Neuronal stem cell (in vitro differentiated cells): ENCODE measurements at places on chromosomes 12 and 14.

DNA sequence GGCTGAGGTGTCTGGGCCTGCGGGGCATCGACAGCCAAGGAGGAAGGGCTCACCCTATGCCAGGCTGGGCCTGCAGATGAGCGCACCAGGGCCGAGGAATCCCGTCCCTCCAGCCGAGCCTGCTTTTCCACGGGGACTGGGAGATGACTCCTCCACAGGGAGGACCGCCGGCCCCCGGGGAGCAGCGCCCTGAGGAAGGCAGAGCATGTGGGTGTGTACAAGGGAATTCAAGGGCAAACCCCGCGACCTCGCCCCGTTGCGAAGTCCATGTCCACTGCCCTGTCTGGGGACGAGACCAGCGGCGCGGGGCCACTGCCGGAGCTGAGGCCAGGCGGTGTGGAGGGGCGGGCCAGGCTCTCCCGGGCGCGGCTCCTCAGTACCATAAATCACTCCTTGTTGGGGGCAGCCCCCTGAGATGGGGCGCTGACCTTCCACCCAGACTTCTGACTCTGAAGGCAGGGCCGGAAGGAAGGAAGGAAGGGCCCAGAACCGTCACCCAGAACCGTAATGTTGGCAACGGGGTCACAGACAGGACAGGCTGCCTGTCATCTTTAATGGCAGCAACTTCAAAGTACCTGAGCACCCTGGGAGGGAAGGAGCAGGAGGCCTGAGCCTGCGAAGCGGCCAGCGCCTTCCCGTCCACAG is 52.5 kb downstream of the RNF34 start:
- no peak overlapping the region for H3K4me3 ChIP-seq
- H3K27me3 ChIP-seq = no peaks in the 10 kb centered on the region
- DNase-seq = no peak

DNA sequence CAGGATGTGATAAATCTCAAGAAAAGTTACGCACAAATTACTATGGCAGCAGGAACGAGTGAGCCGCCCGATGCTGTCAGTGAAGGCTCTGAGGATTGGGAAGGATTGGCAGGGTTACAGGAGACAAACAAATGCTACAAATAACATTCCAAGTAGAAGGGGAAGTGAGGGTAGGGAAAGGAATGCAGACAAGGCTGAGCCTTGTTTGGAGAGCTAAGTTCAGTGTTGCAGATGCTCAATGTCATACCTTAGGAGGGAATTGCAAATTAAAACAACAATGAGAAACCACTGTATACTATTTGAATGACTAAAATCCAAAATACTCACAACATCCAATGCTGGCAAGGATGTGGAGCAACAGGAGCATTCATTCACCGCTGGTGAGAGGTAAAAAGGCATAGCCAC is 1.3 kb downstream of the CLEC9A start:
- H3K36me3 ChIP-seq = no peaks in the 10 kb centered on the region
- no peak overlapping the region for H3K4me3 ChIP-seq
- H3K27me3 ChIP-seq = no peaks in the 10 kb centered on the region
- H3K4me1 ChIP-seq = peaks cover 2% of the 10 kb centered on the region

DNA sequence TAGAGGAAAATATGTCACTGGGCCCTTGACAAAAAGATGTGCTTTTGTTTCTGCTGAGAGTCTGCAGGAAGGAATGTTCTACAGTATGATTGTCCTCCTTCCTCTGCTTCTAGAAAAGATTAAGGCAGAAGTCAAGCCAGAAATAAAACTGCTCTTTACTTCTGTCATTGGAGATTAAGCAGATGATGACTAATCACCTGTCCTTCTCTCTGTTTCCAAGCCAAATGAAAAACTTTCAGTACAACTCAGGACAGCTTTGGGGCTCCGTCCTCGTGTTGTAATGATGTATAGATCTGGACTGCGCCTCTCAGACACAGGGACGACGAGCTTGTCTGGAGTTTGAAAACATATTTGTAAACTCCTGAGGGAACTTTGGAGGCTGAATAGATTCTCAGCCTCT is 159.3 kb downstream of the DYRK2 start:
- no peaks in the 10 kb centered on the region for H3K27me3 ChIP-seq
- H3K27ac ChIP-seq = no peak overlapping the region
- H3K4me3 ChIP-seq = no peak overlapping the region

DNA sequence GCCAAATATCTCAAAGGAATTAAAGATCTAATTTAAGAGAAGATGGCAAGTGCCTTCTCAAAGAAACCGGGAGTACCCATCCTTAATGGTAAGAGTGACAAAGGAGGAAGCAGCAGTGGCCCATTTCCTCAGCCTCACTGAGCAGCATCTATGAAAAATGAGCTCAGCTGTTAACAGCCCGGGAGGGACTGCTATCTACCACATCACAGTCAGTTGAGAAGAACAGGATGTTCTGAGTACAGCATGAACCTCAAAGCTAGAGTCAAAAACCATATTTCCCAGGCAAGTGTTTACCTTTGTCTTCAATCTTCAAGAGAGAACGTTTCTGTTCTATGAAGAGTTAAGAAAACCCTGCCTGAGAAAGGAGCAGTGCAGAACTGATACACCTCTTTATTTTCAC is 115.0 kb downstream of the BTG1 start:
- H3K36me3 ChIP-seq = no peaks in the 10 kb centered on the region
- H3K27ac ChIP-seq = no peak overlapping the region
- H3K4me1 ChIP-seq = peaks cover 8% of the 10 kb centered on the region
- no peak for DNase-seq
- H3K27me3 ChIP-seq = no peaks in the 10 kb centered on the region

DNA sequence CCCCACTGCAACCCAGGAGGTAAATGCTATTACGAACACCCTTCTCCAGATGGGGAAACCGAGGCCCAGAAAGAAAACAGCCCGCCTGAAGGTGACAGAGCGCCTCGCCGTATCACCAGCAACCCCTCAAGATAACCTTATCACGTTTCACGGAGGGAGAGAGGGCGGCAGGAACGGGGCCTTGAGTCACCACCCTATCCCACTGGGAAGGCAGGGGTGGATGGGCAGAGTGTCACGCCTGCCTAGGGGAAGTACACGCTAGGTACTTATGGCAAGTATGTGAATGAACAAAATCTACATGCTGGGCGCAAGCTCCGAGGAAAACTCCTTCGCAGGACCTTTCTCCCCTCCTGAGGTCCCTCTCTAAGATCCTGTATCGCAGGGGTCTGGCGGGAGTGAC is 17.8 kb downstream of the NCOR2 start:
- H3K4me3 ChIP-seq = no peak overlapping the region
- no peak for DNase-seq
- H3K27me3 ChIP-seq = no peaks in the 10 kb centered on the region
- no peaks in the 10 kb centered on the region for H3K36me3 ChIP-seq
- H3K27ac ChIP-seq = no peak overlapping the region

GRCh38 chr12:66132408-66132807 is 1.9 kb upstream of the LLPH start:
- H3K4me1 ChIP-seq = peaks cover 6% of the 10 kb centered on the region
- no peaks in the 10 kb centered on the region for H3K27me3 ChIP-seq
- H3K4me3 ChIP-seq = no peak overlapping the region
- no peak overlapping the region for H3K27ac ChIP-seq

DNA sequence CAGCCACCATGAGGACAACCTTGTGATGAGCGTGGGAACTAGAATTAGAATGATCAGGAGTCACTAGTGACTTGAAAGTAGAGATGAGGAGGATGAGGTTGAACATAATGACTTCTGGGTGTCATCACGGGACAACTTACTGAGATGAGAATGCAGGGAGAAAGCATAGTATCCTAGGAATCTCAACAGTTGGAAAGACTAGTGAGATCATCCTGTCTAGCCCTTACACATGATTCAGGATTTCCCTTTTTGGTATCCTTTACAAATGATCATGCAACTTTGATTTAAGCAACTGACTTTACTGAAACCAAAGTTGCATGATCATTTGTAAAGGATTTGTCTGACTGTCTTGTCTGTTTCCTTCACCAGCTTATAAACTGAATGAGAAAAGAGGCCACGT is 51.8 kb upstream of the HIF1A start:
- H3K27me3 ChIP-seq = no peaks in the 10 kb centered on the region
- DNase-seq = no peak
- H3K36me3 ChIP-seq = no peaks in the 10 kb centered on the region
- H3K4me1 ChIP-seq = peaks cover 2% of the 10 kb centered on the region
- H3K27ac ChIP-seq = no peak overlapping the region
